ENCODE measurements at places on chromosomes 6 and 20. TPM values are rescaled to one million over a fixed set of nuclear protein-coding genes. Genes with fewer than 3 reads are reported as not detected.

Gene CLDN20
- total RNA-seq = not detected

Gene WFDC5
- total RNA-seq = not detected

Gene C6orf15
- not detected for total RNA-seq

Gene NKAIN4
- 8.3 TPM for total RNA-seq

Gene ABHD16B
- total RNA-seq = not detected

Gene TRIM26
- 25.4 TPM for total RNA-seq

Gene TRDN
- total RNA-seq = not detected

Gene CD93
- not detected for total RNA-seq

Gene ZBTB46
- total RNA-seq = 0.82 TPM

Gene CST4
- total RNA-seq = not detected

Gene PPP2R5D
- 25.1 TPM for total RNA-seq

Gene EPPIN
- total RNA-seq = not detected

Gene C6orf141
- 13.3 TPM for total RNA-seq

Gene GHRH
- total RNA-seq = not detected

Gene TNFRSF21
- 16.0 TPM for total RNA-seq

Gene COL21A1
- 0.50 TPM for total RNA-seq

Gene KIAA0408
- total RNA-seq = 7.0 TPM

Gene FGD2
- 0.08 TPM for total RNA-seq

Gene SLC17A9
- not detected for total RNA-seq

Gene FANCE
- 3.6 TPM for total RNA-seq

Gene SLC22A2
- 0.15 TPM for total RNA-seq

Gene SLC35F1
- not detected for total RNA-seq

Gene RNF8
- 23.7 TPM for total RNA-seq

Gene FAM83C
- 0.06 TPM for total RNA-seq

Gene PGC
- not detected for total RNA-seq

Gene VSX1
- total RNA-seq = 0.79 TPM

Gene AHI1
- total RNA-seq = 10.2 TPM

Gene ALDH5A1
- 7.3 TPM for total RNA-seq

Data from A549 treated with Mapracorat at 1 μM for 4 hours (cell line).